ENCODE measurements at places on chromosomes 1 and 21.

DNA sequence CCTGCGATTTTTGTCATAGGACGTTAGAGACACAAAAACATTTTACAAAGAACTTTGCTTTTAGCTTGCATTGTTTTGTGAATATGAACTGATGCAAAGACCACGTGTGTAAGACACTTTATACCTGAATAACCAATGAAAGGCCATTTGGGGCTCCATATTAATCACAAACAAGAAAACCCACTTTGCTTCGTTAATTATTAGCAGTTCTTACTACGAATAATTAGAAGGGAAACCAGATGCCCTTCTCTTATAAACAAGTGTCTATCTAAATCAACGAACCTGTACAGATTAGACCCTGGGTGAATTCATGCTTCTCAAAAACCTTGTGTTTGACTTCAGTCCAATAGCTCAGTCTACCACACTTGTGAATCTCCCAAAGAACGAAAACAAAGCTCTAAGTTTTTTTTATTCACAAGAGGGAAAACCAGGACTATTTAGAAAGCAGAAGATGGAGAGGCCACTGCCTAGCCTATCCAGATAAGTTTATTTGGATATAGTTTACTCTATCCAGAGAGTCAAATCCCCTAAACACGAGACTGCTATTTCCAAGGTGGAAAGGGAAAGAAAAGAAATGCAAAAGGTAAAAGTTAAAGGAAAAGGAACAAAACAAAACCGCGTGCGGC is 897 bp downstream of the CYYR1 start:
- no peak for DNase-seq

DNA sequence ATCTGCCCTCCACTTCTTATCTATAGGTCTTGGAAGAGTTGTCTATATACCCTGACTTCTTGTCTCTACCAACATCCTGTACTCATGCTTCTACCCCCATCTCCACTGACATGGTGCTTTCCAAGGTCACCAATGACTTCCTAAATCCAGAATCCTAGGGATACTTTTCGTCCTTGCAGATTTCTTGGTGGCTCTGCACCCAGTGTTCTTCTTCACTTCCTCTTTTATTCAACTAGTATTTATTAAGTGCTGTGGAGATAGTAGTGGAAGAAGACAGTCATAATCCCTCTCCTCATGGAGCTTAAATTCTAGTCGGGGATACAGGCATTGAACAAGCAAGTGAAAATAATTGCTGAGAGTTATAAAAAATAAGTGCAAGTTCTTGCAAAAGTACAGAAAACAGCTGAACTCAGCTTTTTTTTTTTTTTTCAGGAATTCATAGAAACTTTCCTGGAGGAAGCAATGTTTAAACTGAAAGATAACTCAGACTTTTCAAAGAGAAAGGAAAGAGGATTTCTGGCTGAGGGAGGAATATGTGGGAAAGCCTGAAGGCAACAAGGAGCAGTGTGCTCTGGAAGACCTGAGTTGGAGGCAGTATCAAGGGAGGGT is 38.2 kb upstream of the CYP4B1 start:
- DNase-seq = no peak

- no peak for DNase-seq
These were observed 49.0 kb downstream of the CACHD1 start for GRCh38 chr1:64518692-64519481.

DNA sequence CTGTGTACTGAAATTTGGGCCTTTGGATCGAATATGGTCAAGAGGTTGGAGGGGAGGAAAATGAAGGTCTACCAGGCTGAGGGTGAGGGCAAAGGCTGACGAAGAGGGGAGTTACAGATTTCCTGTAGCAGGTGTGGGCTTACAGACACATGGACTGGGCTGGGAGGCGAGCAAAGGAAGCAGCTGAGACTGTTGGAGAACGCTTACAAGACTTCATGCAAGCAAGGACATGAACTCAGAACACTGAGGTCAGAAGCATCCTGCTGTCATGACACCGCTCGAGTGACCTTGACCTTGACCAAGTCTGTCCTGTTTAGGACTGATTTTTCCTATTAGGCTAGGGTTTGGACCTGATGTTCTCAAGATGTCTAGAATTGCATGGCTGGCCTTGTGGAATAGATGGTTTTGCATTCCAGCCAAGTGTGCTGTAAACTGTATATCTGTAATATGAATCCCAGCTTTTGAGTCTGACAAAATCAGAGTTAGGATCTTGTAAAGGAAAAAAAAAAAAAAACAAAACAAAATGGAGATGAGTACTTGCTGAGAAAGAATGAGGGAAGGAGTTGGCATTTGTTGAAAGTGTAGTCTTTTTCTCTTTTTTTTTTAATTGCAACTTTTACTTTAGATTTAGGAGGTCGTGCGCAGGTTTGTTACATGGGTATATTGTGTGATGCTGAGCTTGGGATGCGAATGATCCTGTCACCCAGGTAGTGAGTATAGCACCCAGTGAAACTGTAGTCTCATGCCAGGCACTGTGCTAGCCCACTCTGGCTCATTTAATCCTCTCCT is 5.8 kb downstream of the ELF3 start:
- DNase-seq = no peak

GRCh38 chr1:212488436-212489283 is 55.9 kb downstream of the NENF start:
- DNase-seq = peak; percentile 99
